Stimulated activated CD8-positive, alpha-beta memory T cell treated with anti-CD3 and anti-CD28 coated beads, Interleukin-7, amount 100 ng/mL, for 1 hour (primary cell): ENCODE measurements at places on chromosomes 2 and 18.

GRCh38 chr2:86226070-86226469 lies 26.8 kb downstream of the MRPL35 start:
- no peak for DNase-seq

DNA sequence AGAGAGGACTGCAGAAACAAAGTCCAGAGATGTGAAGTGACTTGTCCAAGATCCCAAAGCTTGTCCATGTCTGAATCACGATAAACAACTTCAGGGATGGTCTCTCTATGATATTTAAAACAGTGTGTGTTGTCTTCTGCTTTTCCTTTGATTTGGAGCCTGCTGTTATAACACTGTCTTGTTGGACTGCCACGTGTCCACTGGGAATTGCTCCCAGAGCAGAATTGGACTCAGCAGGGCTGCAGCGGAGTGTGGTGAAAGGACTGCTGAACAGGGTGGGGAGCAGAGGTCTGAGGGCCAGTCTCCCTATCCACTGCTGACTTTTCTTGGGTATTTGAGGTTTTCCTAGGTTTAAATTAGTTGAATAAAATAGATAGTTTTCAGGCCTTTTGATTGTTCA lies 68.3 kb downstream of the IL1R2 start:
- no peak for DNase-seq

- no peak for DNase-seq
Observed at GRCh38 chr2:149622343-149622742, 34.8 kb upstream of the MMADHC start.

DNA sequence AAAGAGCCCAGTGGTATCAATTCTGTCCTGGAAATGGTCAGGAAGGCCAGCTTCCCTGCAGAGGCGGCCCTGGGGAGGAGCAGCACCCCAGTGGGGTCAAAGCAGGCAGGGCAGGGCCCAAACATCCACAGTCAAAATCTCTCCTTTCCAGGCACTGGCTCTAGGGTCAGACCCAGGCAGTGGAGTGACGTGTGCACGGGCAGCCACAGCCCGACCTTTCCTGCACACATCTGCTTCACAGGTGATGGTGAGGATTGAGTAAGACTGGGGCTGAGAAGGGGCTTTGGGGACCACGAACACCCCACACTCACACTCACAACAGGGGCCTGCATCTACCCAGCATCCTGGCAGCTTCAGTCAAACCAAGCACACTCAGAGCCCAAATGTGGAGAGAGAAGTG lies 97.8 kb upstream of the GLI2 start:
- DNase-seq, result no peak

DNA sequence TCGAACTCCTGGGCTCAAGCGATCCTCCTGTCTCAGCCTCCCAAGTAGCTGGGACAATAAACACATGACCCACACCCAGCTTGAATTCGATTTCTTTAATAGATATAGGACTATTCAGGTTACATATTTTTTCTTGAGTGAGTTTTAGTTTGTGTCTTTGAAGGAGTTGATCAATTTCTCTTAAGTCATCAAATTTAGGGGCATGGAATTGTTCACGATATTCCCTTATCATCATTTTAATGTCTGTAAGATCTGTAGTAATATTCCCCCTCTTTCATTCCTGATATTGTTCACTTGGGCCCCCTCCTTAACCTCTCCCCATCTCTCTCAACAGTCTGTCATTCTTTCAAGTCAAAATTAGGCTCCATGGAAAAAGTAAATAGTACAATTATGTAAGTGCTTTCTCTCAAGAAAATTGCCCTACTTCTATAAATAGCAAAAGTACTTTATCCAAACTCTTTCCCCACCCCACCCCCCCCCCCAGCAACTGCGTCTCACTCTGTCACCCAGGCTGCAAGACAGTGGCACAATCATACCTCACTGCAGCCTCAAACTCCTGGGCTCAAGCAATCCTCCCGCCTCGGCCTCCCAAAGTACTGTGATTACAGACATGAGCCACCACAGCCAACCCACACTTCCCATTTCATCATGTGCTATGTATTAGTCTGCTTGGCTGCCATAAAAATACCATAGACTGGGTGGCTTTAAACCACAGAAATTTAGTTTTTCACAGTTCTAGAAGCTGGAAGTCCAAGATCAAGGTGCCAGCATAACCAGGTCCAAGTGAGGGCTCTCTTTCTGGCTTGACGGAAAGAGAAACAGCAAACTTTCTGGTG lies 20.1 kb downstream of the WDR33 start:
- DNase-seq, result no peak

DNA sequence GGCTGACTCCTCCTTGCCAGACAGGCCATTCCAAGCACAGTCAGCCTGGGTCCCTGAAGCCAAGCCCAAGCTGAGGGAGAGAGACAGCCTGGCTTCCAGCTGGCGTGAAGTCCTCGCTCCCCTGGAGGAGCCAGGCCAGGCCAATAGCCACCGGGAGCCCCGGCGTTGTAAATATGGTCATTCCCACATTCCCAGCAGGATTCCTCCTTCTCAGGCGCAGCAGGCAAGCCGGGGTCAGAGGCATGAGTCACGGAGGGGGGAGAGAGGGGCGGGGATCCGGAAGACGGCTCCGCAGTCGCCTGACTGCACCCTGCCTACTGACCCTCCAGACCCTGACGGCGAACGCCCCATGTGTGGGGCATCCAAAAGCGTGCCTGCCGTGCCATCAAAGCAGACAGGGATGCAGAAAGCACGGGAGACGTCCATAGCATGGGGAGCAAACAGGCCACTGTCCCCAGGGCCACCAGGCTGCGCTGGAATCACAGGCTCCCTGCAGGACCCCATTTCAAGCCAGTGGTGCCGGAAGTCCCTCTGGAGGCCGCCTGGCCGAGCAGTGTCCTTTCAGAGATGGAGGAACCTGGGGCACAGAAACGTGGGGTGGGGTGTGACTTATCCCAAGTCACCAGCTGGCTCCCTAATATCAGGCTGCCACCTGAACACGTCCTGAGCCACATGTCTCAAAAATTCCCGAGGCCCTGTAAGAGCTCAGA lies 48.2 kb downstream of the TWIST2 start:
- DNase-seq, result no peak

- DNase-seq, result no peak
Observed at GRCh38 chr2:38540580-38541286, 62.0 kb downstream of the HNRNPLL start.

DNA sequence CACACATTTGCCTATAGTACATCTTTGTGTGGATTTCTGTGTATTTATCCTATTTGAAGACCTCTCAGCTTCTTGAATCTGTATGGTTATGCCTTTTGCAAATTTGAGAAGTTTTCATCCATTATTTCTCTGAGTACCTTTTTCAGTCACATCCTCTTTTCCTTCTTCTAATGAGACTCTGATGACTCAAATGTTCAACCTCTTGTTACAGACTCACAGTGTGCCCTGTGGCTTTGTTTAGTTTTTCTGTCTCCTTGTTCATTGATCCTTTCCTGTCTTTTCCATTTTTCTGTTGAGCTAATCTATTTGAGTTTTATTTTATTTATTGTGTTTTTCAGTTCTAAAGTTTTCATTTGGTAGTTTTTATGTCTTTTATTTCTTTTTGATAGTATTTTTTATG lies 87.0 kb upstream of the LRP1B start:
- no peak for DNase-seq

- no peak for DNase-seq
Observed at GRCh38 chr2:122982936-122983335, 1042.2 kb upstream of the CNTNAP5 start.

GRCh38 chr2:148013876-148014275 lies 6.7 kb downstream of the ORC4 start:
- no peak for DNase-seq

- DNase-seq, result no peak
Observed at GRCh38 chr18:42305869-42306593, 351.0 kb downstream of the PIK3C3 start.

DNA sequence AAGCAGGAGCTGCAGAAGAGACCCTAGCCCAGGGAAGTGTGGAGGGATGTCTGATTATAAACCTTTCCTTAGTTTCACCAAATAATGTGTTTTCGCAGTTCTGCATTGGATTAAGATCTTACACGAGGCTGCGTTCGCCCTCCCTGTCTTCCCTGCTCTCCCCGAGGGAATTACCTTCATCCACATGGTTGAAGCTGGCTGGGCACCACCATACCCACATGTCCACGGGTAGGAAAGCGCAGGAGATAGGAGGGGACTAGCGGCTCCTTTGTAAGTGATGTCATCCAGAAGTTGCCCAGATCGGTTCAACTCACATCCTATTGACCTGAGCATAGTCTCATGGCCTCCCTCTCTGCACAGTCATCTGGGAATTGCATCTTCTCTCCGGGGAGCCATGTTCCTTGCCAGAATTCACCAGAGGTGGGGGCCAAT lies 1.1 kb downstream of the TTL start:
- no peak for DNase-seq

GRCh38 chr2:910698-911097 lies 40.0 kb upstream of the SNTG2 start:
- DNase-seq, result no peak

- no peak for DNase-seq
Observed at GRCh38 chr2:133293544-133294353, 274.5 kb downstream of the NCKAP5 start.

DNA sequence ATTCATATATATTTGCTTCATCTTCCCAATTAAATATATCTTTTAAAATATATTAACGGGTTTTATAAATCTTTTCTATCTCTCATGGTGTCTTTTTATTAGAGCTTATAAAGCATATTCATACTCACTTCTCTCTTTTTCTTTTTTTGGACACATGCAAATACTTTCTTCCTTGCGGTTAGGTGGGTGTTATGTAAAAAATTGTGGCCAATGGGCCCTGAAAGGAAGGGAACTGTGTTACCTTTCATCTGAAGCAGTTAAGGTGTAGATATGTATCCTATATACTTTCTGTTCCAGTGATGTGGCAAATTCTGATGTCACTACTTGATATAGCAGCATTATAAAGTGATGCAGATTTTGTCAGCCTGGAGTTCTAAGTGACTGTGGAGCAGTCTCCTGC lies 714.5 kb downstream of the PLCL1 start:
- no peak for DNase-seq
